ENCODE measurements at places on chromosomes 12 and 14.
A peak's percentile ranks its signal among the peaks of the same experiment; 100 is the strongest.

- no peak for DNase-seq
These were observed 525.1 kb upstream of the FBXO33 start for GRCh38 chr14:39957290-39957689.

DNA sequence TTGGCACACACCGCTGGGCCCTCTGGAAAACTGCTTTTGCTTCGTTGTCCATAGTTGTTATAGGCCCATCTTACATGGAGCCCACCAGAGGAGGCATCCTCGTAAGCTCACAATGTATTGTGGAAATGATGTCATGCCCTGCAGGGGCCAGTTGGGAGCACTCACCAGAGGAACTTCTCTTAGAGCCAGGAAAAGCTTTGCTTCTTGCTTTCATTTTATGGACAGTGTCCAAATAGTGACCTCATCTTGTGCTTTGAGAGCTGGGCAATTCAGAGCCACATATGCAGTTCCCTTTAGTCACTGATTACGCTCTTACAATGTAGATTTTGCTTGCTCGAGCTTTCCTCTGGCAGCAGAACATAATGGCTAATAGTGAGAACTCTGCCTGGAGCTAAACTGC is 275.6 kb downstream of the AACS start:
- DNase-seq, result no peak

GRCh38 chr14:106268013-106268727 is 741.8 kb downstream of the TMEM121 start:
- peak; percentile 55 for DNase-seq

DNA sequence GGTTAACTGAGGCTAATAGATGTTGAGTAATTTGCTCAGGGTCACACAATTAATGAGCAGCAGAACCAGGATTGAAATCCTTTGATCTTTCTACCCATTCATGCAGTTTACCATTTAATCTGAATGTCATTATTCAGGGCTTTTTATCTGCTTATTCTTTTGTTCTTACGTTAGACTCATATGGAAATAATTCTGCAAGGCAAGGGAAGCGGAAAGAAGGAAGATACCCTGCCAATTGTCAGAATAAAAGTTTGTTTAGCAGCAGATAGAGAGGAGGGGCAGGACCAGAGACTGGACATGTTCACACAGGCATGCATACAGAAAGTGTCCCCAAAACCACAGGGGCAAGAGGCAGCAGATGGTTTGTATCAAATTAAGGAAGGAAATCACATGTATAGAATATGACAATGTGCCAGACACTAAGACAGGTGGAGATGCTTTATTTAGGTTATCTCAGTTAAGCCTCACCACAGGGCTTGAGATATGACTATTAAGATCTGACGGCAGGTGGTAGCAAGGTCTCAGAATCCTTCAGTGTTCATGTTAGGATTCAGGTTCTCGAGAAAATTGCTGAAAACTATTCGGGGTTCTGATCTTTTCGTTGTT is 29.8 kb downstream of the BRMS1L start:
- DNase-seq, result no peak

GRCh38 chr12:115891556-115892164 is 385.8 kb downstream of the MED13L start:
- no peak for DNase-seq

DNA sequence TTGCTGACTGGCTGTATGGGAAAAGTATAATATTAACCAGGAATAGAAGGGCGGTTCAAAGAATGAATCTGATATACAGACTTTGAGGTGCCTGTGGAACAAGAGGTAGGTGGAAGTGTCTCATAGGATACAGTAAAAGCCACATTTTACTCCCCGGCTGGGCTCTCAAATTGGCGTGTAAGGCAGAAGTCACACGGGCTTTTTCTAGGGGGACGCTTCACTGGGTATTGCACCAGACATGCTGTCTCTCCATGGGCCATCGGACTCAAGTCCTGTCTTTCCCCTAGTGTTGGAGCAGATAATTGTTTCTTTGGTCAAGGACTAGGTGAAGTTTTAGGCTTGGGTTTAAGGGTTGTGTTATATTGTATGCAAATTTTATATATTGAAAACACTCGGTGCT is 9.1 kb downstream of the TMCC3 start:
- DNase-seq, result no peak

GRCh38 chr12:95368931-95369330 is 105.0 kb upstream of the METAP2 start:
- no peak for DNase-seq

GRCh38 chr14:35333797-35334743 is 41.9 kb downstream of the PSMA6 start:
- DNase-seq, result no peak

DNA sequence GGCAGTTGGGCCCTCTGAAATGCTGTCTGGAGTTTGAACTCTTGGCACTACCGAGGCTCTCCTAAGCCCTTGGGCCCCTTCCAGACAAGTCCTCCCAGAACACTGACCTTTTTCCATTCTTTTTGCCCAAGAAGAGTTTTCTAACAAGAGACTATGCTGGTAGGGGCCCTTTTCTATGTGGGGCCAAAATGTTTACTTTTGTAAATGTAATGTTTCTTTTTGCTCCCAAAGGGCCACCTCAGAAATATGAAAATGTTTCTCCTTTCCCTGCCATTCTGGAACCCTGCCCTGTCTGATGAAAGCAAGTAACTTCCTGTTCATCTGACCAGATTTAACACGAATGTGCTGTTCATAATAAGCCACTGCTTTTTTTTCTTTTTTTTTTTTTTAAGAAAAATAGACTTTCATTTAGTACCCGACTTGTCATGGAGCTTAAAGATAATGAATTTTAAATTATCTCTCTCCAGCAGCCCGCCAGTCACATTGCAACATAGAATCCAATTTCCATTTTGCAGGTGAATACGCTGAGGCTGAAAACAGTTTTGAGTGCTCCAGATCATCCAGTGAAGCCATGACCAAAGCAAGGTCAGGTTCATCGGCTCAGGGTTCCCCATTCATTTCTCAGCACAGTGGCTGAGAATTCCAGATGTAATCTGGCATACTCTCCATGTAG is 169.9 kb downstream of the DPF3 start:
- DNase-seq, result no peak

DNA sequence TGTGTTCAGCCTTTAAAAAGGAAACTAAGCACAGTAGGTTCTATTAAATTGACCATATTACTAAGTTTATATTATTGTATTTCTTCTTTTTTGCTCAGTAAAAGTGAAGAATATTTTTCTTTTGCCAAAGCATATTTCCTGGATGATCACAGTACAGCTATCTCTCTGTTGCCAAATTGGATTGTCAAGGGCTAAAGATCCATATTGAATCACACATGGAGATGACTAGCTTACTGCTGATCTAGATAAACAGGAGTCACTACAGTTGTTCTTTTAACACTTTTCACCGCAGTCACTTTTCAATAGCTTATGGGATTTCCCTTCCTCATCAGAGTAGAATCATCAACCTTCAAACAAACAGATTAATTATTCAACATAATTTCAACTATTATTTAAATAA is 78.6 kb downstream of the LRRC9 start:
- no peak for DNase-seq

- DNase-seq, result no peak
These were observed 36.3 kb downstream of the PAH start for GRCh38 chr12:102880783-102881182.

DNA sequence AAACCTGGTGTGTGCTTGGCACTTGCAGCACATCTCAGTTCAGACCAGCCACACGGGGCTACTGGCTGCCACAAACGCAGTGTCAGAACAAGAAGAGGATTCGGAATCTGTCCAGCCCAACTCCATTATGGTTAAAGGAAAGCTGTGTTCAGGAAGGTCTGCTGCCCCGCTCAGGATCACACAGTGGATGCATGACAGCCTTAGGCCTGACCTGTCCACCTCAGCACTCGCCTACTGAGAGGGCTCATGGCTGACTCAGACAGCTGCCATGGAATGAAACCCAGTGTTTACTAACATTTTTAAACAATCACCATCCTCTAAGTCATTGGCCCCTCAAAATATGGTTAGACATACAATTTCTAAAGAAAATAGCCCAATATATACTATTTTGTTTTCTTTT is 5.6 kb upstream of the NIN start:
- no peak for DNase-seq

- no peak for DNase-seq
These were observed 48.3 kb downstream of the RIMKLB start for GRCh38 chr12:8746046-8746445.

GRCh38 chr14:50301914-50302313 is 10.1 kb downstream of the L2HGDH start:
- no peak for DNase-seq

DNA sequence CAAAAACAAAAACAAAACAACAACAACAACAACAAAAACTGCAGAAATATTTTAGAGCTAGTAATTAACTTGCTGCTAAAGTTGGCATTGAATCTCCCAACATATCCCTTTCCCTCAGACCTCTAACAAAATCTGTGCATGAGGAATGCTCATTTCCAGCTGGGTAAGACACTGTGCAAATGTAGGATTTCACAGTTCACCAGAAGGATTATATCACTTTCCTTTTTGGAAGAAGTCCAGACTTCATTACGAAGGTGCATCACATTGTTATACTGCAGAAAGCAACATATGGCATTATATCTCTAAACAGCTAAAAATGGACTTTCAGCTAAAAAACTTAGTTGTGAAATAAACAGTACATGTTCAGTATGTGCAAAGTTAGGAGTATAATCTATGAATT is 341.8 kb downstream of the FSCB start:
- DNase-seq, result no peak

GRCh38 chr12:82948491-82948890 is 261.8 kb downstream of the TMTC2 start:
- DNase-seq, result no peak

GRCh38 chr12:103715494-103715893 is 125.5 kb downstream of the NT5DC3 start:
- DNase-seq, result no peak

DNA sequence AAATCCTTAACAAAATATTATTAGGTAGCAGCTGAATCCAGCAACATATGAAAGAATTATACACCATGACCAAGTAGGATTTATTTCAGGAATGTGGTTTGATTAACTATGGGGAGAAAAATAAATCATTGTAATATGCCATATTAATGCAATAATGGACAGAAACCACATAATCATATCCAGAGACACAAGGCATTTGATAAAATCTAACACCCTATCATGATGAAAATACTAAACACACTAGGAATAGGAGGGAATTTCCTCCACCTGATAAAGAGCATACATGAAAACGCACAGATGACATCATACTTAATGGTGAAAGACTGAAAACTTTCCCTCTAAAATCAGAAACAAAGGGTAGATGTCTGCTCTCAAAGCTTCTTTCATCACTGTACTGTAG is 238.9 kb downstream of the PHLDA1 start:
- no peak for DNase-seq

DNA sequence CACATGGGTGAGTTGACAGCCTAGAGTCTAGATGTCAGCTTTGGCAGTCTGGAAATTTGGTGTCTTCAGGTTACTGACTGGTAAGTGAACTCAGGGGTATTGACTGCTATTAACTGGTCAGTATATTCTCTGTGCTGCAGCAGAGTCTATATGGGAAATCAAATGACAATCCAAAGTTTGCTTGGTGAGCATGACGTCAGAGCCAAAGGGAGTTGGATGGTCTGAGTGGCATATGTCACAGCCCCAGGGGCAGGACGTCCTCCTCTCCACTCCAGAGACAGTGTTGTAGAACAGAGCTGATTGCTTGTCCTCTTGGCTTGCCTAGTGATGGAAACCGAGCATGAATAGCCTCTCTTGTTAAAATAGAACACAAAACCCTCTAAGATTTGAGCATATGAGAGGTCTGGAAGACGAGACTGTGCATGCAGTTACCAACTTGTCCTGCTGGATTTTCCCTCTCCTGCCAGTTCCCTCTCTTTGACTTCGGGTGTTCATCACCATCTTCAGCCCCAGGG is 3.3 kb upstream of the TBC1D30 start:
- no peak for DNase-seq

DNA sequence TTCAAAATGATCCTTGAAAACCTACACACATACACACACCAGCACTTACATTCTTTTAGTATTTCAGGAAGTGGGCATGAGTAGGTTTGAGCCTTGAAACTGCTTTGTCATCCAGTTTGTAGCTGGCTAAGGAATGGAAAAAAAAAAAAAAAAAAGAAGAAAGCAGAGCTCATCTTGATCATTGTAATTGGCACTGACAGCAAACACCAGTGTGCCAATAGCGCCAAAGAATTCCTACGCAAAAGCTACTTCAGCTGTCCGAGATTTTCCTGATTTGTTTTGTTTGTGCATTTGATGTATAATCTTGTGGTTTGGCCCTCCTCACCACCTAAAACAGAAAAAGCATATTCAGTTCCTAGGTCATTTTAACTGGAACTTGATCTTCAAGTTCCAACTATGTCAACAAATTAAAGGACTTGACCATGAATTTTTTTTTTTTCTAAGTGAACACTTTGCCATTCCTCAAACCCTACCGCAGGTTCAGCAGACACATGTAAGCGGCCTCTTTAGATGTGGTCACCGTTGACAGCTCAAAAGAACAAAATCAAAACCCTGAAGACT is 57.3 kb downstream of the FLRT2 start:
- DNase-seq, result no peak

- no peak for DNase-seq
These were observed 159.5 kb downstream of the ETV6 start for GRCh38 chr12:11808931-11809330.

GRCh38 chr12:66409195-66409871 is 107.0 kb downstream of the HELB start:
- peak; percentile 50 for DNase-seq

GRCh38 chr14:35934499-35934898 is 108.4 kb downstream of the BRMS1L start:
- DNase-seq, result no peak

DNA sequence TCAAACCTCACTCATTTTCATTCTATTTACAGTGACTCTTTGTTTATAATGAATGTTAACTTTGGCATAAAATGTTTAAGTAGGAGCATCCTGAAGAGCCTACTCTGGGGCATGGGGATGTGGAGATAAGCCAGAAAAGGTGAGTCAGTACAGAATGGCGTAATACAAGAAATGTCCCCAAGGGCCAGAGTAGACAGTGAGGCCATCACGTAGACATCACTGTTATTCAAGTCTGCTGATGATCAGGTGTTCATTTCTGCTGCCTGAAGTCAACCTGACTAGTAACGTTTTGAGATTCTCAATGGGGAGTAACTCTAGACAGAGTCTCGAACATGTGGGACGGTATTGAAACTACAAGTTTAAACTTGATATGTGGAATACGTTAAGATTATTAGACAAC is 47.6 kb upstream of the PKP2 start:
- DNase-seq, result no peak

- DNase-seq, result no peak
These were observed 295.7 kb upstream of the PRKD1 start for GRCh38 chr14:30223385-30223785.

DNA sequence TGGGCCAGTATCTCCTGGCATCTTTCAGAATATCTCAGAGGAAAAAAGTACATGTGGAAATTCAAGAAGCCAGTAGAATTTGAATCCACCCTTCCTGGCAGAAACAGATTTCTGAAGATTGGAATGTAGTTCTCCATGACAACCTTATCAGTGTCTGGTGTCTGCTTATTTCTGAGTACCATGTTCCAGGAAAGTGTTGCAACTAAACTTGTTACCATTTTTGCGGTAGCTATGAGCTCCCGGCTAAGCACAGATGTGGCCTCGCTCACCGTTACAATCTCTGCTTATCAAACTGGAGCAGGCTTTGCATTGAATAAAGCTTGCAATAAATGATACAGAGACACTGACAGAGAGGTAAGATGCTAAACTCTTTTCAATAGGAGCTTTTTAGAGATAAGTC is 13.0 kb upstream of the ITPR2 start:
- DNase-seq, result no peak

GRCh38 chr14:95511687-95512086 is 4.8 kb downstream of the SYNE3 start:
- no peak for DNase-seq

GRCh38 chr14:102063808-102064429 is 22.9 kb downstream of the HSP90AA1 start:
- no peak for DNase-seq

GRCh38 chr12:31470459-31470858 is 120.5 kb downstream of the DENND5B start:
- DNase-seq, result no peak
